Stromal cell of bone marrow (primary cell): ENCODE measurements at places on chromosomes 3 and 15.

DNA sequence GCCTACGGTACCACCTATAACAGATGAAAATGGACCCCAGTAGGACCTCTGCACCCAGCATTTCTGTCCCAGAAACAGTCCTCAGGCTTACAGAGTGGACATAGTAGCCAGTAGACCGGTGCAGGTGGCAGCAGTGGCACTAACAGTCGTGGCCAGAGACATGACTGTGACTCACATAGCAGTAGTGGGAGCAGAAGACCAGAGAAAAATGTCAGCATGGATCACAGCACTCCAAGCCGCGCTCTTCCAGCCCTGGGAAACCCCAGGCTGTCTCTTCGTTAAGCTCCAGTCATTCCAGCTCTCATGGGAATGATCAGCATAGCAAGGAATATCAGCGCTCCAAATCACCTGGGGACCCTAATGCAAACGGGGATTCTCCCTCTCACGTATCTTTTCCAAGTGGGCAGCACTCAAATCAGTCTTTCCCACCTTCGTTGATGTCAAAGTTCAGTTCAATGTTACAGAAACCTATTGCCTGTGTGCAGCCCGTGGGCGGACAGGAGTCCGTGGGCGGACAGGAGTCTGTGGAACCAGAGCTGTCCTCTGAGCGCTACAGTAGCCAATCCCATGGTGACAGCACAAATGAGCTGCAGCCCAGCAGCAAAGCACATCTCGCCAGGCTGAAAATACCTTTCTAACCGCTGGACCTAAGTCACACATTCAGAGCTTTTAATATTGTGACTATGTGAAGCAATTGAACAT is 10.5 kb downstream of the BFSP2 start:
- DNase-seq = no peak

GRCh38 chr3:78349571-78349970 is 1309.7 kb downstream of the ROBO2 start:
- DNase-seq = no peak

- DNase-seq = no peak
Measured at GRCh38 chr3:76044601-76045600, 259.6 kb upstream of the ZNF717 start.

DNA sequence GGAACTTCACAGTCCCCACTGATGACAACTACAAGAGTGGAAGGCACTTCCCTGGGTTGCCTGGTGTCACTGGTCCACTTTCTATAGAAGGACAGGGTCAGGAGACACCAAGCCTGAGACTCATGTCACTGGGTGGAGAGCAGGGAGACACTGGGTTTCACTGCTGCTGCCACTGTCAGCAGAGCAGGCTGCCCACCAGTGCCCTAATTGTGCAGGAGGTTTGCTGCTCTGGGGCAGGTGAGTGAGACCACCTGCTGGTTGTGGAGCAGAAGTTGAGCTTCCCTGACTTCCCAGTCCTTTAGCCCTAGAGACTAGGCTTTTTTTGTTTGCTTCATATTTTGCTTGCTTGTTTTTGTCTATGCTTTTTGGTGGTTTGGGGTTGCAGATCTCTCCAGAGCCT is 528.4 kb upstream of the RGMA start:
- no peak for DNase-seq

GRCh38 chr15:67126551-67127330 is 61.3 kb downstream of the SMAD3 start:
- no peak for DNase-seq

DNA sequence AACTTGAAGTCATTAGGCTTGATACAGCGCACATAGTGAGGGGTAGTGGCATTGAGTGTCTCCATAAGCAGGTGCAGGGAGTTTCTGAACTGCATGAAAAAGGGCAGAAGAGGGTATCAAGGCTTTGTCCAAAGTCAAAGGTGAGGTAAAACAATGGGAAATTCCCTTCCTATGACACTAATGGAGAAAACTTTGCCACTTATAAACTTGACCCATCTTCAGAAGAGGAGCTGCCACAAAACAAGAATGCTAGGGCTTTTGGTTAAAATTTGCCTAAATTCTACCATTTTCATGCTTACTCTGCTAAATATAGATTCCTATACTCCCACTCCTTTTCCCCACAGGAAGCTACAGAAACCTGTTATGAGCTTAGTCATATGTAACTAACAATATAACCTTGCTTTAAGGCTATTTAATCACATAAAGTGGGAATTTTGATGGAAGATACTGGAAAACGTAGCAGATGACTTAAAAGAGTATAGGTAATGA is 87.5 kb upstream of the MYO5C start:
- DNase-seq = no peak

- no peak for DNase-seq
Measured at GRCh38 chr3:11908981-11909698, 62.5 kb upstream of the TAMM41 start.
